Esophagus muscularis mucosa (tissue), 4 donors: ENCODE measurements at places on chromosomes 3 and 15. TPM values are rescaled to one million over a fixed set of nuclear protein-coding genes. Genes with fewer than 3 reads are reported as not detected.

GRCh38 chr3:59508273-59508672, 458.4 kb upstream of the CFAP20DC start:
- DNase-seq, result no peak

The KCNAB1 gene
- total RNA-seq, result 2.3 TPM

- DNase-seq, result no peak
Observed at GRCh38 chr3:177687291-177687690, 490.0 kb upstream of the TBL1XR1 start.

GRCh38 chr3:144039661-144040060, 68.0 kb downstream of the DIPK2A start:
- no peak for DNase-seq

GRCh38 chr15:28098360-28098765, 752 bp downstream of the OCA2 start:
- no peak for DNase-seq

The DOCK3 gene
- total RNA-seq, result 9.0 TPM

- DNase-seq, result peak; percentile 10
Observed at GRCh38 chr3:159914426-159914825, 74.2 kb upstream of the IL12A start.

DNA sequence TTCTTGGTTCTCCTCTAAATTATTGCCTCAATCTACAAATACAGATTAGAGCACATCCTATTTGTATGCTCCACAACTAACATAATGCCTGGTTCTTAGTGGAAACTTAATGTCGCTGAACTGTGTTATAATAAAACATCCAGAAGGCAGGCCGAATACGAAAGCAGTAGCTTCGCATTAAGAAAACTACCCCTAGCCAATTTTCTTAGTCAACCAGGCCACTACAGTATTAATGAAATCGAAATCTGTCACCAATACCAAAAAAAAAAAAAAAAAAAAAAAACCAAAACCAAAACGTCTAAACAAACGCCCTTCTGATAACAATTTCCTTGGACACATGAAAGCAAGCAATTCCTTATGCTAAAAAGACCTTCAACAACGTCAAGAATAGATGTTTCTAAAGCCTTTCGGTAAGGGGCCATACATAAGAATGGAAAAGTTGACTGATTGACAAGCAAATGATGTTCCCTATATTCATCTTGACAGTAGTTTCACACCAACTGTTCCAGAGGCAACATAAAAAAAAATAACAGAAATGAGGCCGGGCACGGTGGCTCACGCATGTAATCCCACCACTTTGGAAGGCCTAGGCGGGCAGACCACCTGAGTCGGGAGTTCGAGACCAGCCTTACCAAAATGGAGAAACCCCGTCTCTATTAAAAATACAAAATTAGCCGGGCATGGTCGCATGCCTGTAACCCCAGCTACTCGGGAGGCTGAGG, 1.3 kb downstream of the DENND6A start:
- no peak for DNase-seq

GRCh38 chr3:57974796-57975388, 33.3 kb upstream of the FLNB start:
- DNase-seq, result no peak

The GOLGA8H gene
- total RNA-seq, result 0.42 TPM

DNA sequence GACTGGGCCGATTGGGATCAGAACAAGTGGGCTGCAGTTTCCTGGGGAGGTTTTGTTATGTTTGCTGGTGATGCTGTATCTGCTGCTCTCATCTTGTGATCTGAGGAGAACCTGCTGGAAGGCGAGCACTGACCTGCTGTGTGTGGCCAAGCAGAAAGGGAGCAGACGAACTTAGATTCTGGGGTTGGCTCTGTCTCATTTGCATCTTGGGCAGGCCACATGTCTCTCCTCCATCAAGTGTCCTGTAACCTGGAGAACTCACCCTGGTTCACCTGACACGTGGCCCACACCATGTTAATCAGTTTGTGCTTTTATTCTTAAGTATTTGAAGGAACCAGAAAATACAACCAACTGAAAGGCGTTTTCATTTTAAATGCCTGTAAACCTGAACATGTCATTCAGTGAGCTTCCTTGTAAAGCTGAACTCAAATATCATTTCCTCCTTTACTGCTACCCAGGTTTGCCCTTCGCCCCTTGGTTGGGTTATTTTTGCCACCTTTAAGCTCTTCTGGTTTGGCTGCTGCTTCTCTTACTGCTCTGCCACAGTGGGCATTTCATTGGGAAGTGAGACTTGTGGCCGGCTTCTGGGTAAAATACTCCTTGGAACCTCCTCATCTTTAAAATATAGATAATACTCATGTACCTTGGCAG, 33.5 kb upstream of the TRAK1 start:
- DNase-seq, result no peak

DNA sequence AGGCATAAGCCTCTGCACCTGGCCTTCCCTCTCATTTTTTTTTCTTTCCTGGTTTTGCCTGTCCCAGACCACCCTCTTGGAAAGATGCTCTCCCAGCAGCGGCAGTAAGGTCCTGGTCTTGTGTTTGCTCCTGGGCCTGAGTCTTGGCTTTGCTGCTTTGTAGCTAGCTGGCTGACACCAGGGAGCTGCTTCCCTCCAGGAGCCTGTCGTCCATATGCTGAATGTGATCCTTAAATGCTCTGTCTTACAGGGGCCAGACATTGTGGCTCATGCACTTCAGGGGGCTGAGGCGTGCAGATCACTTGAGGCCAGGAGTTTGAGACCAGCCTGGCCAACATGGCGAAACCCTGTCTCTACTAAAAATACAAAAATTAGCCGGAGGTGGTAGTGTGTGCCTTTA, 17.2 kb downstream of the FLNB start:
- no peak for DNase-seq

- no peak for DNase-seq
Observed at GRCh38 chr15:99238849-99239248, 10.5 kb downstream of the TTC23 start.

- no peak for DNase-seq
Observed at GRCh38 chr3:195286115-195286872, 15.3 kb upstream of the XXYLT1 start.
